ENCODE measurements at places on chromosomes 12 and 14. TPM values are rescaled to one million over a fixed set of nuclear protein-coding genes. Genes with fewer than 3 reads are reported as not detected.

- no peak for DNase-seq
Measured at GRCh38 chr12:46562625-46563225, 190.2 kb upstream of the SLC38A2 start.

GRCh38 chr14:72608391-72609204 is 285.3 kb downstream of the DPF3 start:
- DNase-seq: no peak

DNA sequence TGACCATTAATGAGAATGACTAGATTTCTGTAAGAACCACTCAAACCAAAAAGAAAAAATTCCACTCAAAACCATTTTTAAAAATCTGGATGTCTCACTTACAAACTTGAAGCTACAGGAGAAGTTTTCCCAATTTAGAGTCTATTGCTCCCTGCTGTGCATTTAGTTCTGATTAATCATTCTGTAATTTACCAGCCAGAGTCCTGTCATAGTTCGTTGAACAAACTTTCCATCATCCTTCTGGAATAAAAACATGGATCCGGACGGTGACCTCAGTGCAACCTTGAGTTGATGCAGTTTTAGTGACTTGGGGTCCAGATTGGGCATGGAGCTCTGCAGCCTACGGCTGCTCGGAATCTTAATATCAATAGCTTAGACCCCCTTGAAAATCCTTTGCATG is 73.4 kb downstream of the PRMT8 start:
- DNase-seq: no peak

GRCh38 chr12:52555577-52555976 is 2.6 kb upstream of the KRT71 start:
- DNase-seq: no peak

GRCh38 chr14:80419345-80419744 is 208.0 kb upstream of the DIO2 start:
- no peak for DNase-seq

GRCh38 chr12:30219047-30219446 is 435.3 kb upstream of the TMTC1 start:
- no peak for DNase-seq

Gene PRIMA1
- total RNA-seq: not detected

Gene TEX52
- not detected for total RNA-seq

Gene SERPINA1
- total RNA-seq: not detected

Gene MSI1
- not detected for total RNA-seq

Measured in activated naive CD8-positive, alpha-beta T cell treated with anti-CD3 and anti-CD28 coated beads, Interleukin-2, amount 10 ng/mL, durations not matched to agents 7 days and 5 days (primary cell).